ENCODE measurements at places on chromosomes 5 and 9.

DNA sequence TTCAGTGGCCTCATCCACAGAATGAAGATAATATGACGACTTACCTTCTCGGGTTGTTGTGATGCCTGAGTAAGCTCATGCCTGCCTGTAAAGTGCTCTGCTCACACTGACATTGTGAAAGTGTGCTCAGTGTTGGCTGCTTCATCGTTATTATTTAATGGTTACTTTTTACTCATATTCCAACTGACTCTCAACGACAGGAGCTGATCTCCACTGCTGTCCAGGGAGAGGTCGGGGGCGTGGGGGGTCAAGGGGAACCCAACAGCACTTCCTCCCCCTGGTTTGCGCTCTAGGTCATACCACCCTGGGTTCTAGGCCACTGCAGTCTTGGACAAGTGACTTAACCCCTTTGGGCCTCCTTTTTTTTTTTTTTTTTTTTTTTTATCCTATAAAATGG, 52.9 kb upstream of the ANGPTL2 start:
- DNase-seq = no peak
- H3K4me1 ChIP-seq = peaks cover 18% of the 10 kb centered on the region
- H3K27me3 ChIP-seq = no peaks in the 10 kb centered on the region
- no peak overlapping the region for H3K27ac ChIP-seq
- no peaks in the 10 kb centered on the region for H3K36me3 ChIP-seq

DNA sequence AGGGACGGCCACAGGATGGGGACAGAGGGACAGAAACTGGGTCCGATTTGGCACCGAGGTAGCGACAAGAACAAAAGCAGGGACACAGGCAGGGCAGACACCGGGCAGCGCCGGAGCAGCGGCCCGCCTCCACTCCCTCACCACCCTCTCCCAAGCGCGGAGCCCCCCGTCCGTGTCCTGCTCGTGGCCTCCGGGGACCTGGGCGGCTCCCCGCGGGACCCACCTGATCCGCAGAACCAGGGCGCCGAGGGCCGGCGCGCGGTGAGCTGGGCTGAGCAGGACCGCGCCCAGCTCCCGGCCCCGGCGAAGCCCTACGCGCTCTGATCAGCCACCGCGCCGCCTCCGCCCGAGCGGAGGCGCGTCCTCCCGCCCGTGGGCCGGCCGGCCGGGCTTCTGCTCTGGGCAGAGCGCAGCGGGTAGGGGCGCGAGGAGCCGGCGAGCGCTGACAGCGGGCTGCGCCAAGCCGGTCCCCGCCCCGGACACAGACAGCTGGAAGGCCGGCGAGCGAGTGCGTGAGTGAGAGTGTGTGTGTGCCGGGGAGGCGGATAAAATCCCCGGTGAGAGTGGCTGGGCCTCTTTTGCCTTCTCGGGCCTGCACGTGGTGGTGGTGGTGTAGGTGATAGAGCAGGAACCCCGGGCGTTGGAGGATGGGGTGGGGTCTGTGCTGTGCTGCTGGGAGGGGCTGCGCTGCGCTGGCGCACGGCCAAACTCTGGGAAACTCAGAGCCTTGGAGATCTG, at the start of gene GGTA1:
GGTA1 (minus strand) TSS at position 418 of the 738 bp plus-strand sequence. CDS start 31,922 bp downstream, outside the sequence.
- peak within 1 kb of the TSS; percentile 81 for H3K27ac ChIP-seq
- H3K4me3 ChIP-seq = peak within 1 kb of the TSS; percentile 30
- H3K4me1 ChIP-seq = peaks cover 15% of the 10 kb centered on the region
- H3K27me3 ChIP-seq = peaks cover 9% of the 10 kb centered on the region
- DNase-seq = peak; percentile 82

GRCh38 chr5:56607551-56607950, 207.8 kb upstream of the MAP3K1 start:
- no peak overlapping the region for H3K27ac ChIP-seq
- H3K4me3 ChIP-seq = no peak overlapping the region
- no peaks in the 10 kb centered on the region for H3K27me3 ChIP-seq
- no peaks in the 10 kb centered on the region for H3K36me3 ChIP-seq

DNA sequence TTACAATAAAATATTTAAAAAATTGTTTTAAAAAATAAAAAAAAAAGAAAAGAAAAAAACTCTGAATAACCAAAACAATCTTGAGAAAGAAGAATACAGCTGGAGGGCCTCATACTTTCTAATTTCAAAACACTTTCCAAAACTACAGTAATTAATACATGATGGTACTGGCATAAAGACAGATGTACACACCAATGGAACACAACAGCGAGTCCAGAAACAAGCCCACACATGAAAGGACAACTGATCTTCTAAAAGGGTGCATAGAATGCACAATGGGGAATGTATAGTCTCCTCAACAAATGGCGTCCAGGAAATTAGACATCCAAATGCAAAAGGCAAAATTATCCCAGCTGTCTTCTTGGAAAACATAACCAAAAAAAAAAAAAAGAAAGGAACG, 99.6 kb downstream of the LURAP1L start:
- no peaks in the 10 kb centered on the region for H3K36me3 ChIP-seq
- no peak for DNase-seq
- no peak overlapping the region for H3K27ac ChIP-seq
- no peaks in the 10 kb centered on the region for H3K4me1 ChIP-seq
- no peaks in the 10 kb centered on the region for H3K27me3 ChIP-seq
- no peak overlapping the region for H3K4me3 ChIP-seq

DNA sequence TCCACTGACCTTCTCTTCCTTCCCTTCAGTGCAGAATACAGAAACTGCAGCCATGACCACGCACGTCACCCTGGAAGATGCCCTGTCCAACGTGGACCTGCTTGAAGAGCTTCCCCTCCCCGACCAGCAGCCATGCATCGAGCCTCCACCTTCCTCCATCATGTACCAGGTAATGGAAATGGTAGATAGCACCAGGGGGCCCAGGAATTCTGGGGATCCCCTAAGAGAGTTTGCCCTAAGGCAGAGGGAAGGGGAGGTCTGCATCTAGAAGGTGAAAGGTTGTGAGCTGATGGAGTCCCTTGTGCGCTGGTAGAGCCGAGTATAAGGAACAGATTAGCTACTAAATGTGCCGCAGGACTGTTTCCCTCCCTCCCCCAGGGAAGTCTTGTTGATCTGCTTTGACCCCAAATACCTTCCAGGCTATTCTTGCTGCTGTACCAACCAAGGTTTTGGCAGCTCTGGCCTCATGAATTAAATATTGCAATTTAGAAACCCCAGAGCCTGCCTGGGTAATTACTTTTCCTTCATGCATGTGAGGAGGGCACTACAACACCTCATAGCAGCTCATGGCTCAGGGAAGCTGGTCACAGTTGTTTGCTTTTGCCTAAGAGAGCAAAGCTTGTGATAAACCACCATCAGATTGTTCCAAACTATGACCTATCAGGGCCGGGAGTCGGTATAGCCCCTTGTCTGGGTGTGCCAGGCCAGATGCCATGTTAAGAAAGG, 19.6 kb downstream of the CYFIP2 start:
- H3K4me3 ChIP-seq = no peak overlapping the region
- H3K27me3 ChIP-seq = no peaks in the 10 kb centered on the region
- DNase-seq = no peak
- H3K4me1 ChIP-seq = peaks cover 7% of the 10 kb centered on the region

DNA sequence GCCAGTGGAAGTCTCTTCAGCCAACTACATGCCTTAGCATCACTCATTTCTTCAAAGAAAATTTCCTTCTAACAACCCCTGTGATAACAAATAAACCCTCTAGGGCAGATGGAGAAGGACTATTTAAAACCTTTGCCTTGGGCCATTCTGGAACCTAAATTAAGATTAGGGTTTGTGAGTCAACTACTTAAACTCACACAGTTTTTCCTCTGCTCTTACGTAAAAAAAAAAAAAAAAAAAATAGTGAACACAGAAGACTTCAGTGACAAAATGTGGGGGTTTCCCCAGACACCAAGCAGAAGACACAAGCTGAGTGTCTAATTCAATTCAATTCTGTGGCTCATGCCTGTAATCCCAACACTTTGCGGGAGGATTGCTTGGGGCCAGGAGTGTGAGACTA, 65.8 kb upstream of the ERCC6L2 start:
- no peak for DNase-seq
- peaks cover 6% of the 10 kb centered on the region for H3K36me3 ChIP-seq
- H3K4me3 ChIP-seq = no peak overlapping the region
- H3K27ac ChIP-seq = no peak overlapping the region
- peaks cover 10% of the 10 kb centered on the region for H3K4me1 ChIP-seq

GRCh38 chr9:82332018-82332773, 343.6 kb downstream of the SPATA31D1 start:
- H3K36me3 ChIP-seq = no peaks in the 10 kb centered on the region
- no peak overlapping the region for H3K4me3 ChIP-seq
- no peaks in the 10 kb centered on the region for H3K4me1 ChIP-seq
- DNase-seq = no peak
- no peaks in the 10 kb centered on the region for H3K27me3 ChIP-seq
- H3K27ac ChIP-seq = no peak overlapping the region

DNA sequence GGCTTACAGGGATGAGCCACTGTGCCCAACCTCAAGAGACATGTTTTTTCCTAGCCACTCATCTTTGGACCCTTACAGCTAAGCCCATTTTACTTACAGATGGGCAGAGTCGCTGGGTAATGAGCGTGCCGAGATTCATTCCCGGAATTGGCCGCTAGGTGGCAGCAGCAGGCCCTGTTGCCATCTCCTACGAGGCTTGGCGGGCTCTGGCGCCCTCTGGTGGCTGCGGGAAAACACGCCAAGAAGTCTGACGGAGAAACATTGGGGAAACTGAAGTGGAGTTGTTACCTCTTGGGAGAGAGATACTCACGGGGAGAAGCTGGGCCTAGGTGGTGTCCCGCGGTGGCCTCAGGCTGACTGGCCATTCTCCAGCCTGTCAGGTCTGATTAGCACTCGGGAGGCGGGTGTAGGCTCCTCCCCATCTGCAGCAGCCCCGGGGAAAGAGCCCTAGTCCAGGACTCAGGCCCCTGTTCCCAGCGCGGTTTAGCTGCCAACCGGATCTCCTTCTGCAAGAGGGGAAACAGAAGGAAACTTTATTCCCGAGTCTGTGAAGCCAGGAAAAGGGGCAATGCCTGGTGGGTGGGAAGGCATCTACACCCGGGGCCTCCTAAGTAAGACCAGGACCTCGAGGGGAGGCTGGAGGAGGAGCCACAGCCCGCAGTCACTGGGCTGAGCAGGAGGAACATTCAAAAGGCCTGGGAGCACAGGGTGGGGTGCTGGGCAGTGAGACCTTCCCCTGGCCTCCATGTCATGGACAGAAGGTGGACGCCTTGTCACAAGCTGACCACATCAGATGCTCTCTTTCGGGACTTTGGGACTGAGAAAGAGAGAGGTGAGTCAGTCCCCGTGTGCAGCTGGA, 9.7 kb downstream of the PTGES2 start:
- no peaks in the 10 kb centered on the region for H3K27me3 ChIP-seq
- no peak overlapping the region for H3K4me3 ChIP-seq
- DNase-seq = peak; percentile 92
- no peaks in the 10 kb centered on the region for H3K36me3 ChIP-seq
- peaks cover 7% of the 10 kb centered on the region for H3K4me1 ChIP-seq

GRCh38 chr5:5421149-5421960, 1.1 kb upstream of the ICE1 start:
- H3K4me1 ChIP-seq = peaks cover 27% of the 10 kb centered on the region
- DNase-seq = peak; percentile 19
- H3K4me3 ChIP-seq = peak overlapping the region; percentile 57
- no peaks in the 10 kb centered on the region for H3K27me3 ChIP-seq
- H3K36me3 ChIP-seq = no peaks in the 10 kb centered on the region

GRCh38 chr9:116475201-116475600, 211.9 kb upstream of the TRIM32 start:
- no peak overlapping the region for H3K27ac ChIP-seq
- no peak overlapping the region for H3K4me3 ChIP-seq
- no peaks in the 10 kb centered on the region for H3K36me3 ChIP-seq

DNA sequence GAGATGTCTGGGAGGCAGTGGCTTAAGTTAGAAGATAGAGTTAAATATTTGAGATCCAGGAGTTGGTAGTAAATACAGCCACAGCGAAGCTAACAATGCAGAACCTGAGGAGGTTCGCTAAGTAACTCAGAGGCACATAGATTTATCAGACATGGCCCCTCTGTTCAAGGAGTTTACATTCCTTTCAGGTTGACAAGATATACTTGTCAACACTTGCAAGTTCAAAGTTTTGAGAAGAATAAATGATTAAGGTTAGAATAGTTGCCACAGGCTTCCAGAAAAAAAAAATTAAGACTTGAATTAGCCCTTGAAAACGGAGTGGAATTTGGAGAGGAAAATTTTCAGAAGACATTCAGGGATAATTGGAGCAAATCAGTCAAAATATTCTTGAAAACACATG, 658.3 kb upstream of the WWC1 start:
- no peak overlapping the region for H3K4me3 ChIP-seq
- no peaks in the 10 kb centered on the region for H3K27me3 ChIP-seq
- no peak for DNase-seq
- H3K4me1 ChIP-seq = peaks cover 4% of the 10 kb centered on the region
- no peak overlapping the region for H3K27ac ChIP-seq

DNA sequence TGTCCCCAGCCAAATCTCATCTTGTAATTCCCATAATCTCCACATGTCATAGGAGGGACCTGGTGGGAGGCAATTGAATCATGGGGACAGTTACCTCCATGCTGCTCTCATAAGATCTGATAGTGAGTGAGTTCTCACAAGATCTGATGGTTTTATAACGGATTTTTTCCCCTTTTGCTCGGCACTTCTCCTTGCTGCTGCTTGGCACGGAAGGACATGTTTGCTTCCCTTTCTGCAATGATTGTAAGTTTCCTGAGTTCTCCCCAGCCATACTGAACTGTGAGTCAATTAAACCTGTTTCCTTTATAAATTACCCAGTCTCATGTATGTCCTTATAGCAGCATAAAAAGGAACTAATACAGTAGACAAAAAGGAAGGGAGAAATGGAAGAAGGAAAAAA, 76.7 kb upstream of the CCNG1 start:
- no peak overlapping the region for H3K27ac ChIP-seq
- H3K4me3 ChIP-seq = no peak overlapping the region
- no peaks in the 10 kb centered on the region for H3K4me1 ChIP-seq
- no peaks in the 10 kb centered on the region for H3K27me3 ChIP-seq
- no peaks in the 10 kb centered on the region for H3K36me3 ChIP-seq

Data from lung (tissue), 17 donors.